ENCODE measurements at places on chromosomes 1 and 21.

- DNase-seq, result no peak
Observed at GRCh38 chr1:24570265-24571125, 14.6 kb downstream of the NCMAP start.

DNA sequence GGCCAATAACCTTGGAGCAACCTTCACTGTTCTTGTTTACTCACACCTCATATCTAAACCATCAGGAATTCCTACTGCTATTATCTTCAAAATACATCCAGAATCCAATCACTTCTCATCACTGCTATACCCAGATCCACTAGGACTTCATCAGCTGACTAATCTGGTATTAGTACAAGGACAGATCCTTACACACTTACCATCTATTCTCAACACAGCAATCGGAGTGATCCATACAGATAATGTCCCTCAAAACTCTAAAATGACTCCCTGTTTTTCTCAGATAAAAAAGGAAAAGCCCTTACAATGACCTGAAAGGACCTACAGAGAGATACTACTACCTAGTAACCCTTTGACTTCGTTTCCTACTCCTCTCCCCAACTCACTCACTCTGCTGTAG lies 70.8 kb downstream of the ZNF644 start:
- DNase-seq, result no peak

GRCh38 chr1:181135437-181135731 lies 46.9 kb downstream of the IER5 start:
- no peak for DNase-seq

DNA sequence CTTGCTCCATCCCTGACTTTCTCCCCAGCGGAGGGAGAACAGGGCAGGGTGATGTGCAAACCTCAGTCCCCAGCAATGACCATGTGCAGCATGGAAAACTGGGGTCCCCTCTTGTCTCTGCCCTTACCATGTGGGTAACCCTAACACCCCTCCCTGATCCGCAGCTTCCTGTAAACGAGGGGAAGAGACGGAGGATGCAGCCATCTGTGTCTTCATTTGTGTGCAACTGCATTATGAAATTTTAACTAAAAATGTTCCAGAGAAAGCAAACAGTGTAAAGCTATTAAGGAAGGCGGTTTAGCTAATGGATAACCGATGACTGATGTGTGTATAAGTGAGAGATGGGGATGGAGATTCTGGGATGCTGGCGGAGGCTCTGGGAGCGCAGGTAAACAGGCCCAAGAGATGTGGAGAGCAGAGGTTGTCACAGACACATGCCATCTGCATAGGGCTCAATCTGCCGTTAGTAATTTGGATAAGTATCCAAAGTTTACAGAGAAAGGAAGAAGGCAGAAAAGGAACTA lies 206.6 kb downstream of the DSCAM start:
- no peak for DNase-seq

DNA sequence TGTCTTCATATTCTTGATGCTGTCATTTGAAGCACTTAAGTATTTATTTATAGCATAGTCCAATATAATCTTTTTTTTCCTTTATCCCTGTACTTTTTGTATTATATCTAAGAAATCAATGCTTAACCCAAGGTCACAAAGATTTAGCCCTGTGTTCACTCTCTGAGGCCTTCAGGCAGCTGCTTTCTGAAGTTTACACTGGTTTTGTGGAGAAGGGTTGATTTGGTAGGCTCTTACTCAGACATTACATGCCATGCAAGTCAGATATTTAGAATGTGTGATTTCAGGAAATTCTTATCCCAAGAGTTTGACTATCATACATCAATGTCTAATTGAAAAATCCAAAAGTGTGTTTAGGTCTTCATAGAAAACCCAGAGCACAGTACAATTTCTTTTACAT lies 56.3 kb downstream of the PALMD start:
- DNase-seq, result no peak

- DNase-seq, result no peak
Observed at GRCh38 chr1:8680664-8681650, 136.5 kb downstream of the RERE start.

- DNase-seq, result no peak
Observed at GRCh38 chr21:23853796-23854379, 1753.4 kb downstream of the MRPL39 start.

- no peak for DNase-seq
Observed at GRCh38 chr1:15676688-15677661, 7.1 kb upstream of the PLEKHM2 start.

DNA sequence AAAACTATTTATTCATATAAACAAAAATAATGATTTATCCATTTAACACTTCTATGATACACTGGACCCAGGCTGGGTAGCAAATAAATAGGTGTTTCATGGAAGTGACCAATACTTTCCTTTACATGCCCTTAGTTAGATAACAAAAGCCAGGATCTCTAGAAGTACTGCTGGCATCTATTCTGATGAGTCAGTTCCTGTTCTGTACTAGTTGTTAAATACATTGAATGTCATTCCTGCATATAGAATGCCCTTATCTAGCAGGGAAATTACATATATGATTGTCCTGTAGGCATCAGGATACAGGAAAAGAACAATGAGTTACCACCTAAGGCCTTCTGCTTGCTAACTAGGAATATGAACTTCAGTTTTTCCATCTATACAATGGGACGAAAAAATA lies 130.8 kb downstream of the HFM1 start:
- DNase-seq, result no peak

DNA sequence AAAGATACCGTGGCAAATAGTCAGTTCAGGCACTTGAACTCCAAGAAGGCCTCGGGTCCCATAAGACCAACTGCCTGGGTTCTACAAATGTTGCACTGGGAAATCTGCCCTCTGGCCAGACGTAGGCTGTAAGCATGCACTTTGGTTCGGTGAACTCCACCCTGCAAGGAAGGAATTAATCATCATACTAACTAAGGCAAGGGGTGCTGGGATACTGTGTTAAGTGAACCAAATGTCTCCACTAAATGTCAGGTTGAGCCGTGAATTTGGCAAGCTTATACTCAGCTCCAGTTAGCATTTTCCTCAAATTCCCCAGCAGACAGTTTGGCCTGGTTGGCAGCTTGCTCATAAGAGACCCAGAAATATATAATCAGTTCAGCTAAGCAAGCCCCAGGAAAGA lies 385.9 kb downstream of the GPATCH2 start:
- no peak for DNase-seq

GRCh38 chr1:13760921-13761320 lies 60.9 kb downstream of the PRDM2 start:
- no peak for DNase-seq

DNA sequence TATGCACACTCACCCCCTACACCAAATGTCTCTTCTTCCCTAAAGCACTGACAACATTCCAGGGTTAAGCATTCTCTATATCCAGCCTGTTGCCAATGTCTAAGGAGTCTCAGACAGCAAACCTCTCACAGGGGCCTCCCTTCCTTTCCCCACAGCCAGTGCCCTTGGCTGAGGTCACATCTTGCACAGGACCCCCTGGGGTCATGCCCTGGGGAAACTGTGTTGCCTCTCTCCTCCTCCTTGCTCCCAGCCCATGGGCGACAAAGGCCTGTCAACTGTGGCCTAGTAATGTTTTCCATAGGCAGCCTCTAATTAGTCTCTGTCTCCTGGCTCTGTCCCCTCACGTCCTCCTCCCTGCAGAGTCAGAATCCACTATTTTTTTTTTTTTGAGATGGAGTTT lies 54.6 kb downstream of the NENF start:
- no peak for DNase-seq

DNA sequence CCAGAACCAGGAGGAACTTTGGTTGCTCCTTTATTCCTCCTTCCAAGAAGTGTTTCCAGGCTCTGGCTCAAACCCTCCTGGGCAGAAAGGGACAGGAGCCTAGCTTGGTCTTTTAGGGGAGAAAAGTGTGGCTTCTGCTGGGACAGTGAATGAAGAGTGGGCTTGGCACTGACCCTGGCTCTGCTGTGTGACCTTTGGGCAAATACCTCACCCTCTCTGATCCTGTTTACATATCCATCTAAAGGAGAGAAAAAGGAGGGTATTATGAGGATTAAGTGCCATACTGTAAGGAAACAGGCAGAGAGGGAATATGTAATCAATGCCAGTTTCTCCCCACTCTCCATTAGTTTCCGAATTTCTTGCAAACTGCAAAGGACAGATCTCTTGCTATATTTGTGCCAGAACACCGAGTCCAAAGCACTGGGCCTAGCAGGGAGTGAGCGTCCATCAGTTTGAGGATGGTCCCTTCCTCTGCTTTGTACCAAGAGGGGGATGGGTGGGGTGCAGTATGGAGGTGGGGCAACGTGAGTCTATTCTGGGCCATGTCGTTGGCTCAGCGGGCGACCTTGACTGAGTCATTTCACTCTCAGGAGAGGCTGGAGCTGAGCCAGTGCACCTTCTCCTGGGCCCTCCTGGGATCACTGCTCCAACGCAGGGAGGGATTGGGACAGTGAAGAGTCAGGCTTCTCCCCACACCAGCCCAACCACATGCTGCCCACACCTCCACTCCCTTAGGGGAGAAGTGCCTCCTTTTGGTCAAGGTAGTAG lies 38.4 kb downstream of the IGSF21 start:
- no peak for DNase-seq

DNA sequence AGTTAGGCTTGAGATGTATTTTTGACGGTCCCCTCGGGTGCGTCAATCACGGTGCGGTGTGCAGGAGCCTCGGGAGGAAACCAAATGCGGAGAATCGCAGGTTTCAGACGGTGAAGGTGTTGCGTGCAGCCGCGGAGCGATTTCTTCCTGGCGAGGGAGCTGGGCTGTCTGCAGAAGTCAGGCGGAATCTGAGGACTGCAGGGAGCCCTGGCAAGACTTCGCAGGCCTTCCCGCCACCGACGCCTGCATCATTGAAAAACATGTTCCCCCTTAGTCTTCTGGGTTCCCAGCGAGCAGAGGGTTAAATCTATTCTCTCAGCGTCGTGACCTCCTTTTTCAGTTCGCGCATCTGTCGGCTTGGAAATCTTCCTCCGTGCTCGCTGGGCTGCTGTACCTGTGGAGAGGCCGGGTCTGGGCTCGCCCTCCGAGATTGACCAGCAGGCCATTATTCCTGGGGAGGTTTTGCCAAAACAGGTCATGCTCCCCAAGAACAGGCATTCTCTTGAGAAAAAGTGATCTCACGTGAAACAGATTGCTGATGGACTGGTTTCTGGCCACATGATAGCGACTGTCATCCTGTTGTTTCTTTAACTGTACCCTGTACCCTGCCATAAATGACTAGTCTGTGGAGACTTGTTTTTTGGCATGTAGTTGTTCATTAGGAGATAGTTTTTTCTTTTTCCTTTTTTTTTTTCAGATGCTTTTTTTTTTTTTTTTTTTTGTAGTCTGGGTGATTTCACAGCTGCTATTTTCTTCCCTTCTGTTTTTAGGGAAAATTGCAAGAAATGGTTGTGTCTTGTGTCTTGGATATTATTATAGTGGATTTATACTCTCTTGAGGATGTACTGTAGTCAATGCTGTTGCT lies 894 bp downstream of the EPB41 start:
- DNase-seq, result peak; percentile 68

- DNase-seq, result no peak
Observed at GRCh38 chr1:226674892-226675714, 64.0 kb downstream of the ITPKB start.

DNA sequence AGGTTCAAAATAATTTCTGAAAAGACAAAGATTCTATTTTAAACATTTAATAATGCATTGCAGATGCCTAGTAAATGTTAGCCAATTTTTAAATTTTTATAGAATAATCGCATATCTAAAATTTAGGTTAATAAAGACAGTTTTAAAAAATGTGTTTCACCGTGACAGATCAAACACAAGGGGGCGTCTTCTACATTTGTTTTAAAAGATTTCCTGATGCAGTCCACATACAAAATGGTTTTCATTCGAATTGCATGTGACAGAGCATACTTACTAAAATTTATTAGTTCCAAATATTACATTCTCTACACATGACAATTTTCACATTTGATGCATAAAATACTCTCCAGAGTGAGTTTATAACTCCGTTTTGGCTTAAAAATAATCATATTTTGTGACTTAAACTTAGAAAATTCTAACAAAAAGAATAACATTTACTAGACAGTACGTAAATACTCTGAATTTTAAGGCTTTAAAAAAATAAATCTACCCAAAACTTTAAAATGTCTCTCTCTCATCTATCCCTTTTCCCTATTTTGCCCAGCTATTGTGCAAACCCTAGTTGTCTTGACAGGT lies 75.5 kb downstream of the ADAMTS1 start:
- no peak for DNase-seq

DNA sequence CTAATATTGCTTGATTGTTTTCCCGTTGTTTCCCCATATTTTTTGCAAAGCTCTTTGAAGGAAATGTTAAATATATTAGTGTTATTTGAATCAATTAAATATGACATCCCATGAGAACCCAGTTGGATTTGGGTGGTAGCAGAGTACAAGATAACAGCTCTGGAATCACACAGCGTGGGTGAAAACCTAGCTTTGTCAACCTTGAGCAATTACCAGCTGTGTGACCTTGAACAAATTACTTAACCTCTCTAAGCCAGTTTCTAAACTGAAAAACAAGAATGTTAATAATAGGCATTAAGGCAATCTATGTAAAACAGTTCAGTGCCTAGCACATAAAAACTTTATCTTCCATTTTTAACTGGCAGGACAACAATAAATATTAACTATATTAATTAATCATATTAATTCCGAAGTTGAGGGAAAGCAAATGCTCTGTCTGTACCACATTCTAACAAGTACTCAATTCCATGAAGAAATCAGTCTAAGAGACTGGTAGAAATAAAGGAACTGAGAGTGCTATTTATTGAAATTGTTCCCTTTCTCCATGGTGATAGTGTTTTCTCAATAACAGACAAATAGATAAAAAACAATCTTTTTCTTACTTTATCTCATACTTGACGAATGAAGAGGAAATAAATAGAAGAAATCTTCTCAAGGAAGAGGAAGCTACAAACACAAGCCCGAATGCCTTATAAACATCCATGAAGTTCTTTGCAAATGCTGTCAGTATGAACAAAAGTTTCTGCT lies 27.0 kb downstream of the DNASE2B start:
- no peak for DNase-seq

DNA sequence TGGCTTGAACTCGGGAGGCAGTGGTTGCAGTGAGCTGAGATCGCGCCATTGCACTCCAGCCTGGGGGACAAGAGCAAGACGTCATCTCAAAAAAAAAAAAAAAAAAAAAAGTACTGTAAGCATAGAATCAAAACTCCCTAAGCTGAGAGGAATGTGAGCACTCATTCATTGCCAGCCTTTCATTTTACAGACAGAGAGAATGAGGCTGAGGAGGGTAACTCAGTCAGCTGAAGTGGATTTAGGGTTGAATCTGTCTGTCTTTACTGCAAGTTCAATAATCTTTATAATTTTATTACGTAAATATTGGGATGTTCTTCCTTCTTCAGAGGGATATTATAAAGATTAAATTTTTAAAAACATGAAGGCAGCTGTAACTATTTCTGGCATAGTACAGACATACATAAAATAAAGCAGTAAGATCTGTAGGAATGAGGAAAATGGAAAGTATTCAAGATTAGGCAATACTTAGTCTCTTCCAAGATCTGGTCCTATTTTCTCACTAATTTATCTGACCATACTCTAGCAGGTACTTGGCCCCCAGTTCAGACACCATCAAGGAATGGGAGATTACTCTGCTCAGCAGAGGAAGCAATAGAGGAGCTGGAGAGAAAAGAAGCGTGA lies 24.1 kb upstream of the MNDA start:
- DNase-seq, result no peak

- DNase-seq, result no peak
Observed at GRCh38 chr1:60894130-60894529, 188.2 kb upstream of the NFIA start.

GRCh38 chr1:16177306-16177705 lies 21.4 kb upstream of the EPHA2 start:
- no peak for DNase-seq
